ENCODE measurements at places on chromosomes 12 and 14.
A peak's percentile ranks its signal among the peaks of the same experiment; 100 is the strongest.

DNA sequence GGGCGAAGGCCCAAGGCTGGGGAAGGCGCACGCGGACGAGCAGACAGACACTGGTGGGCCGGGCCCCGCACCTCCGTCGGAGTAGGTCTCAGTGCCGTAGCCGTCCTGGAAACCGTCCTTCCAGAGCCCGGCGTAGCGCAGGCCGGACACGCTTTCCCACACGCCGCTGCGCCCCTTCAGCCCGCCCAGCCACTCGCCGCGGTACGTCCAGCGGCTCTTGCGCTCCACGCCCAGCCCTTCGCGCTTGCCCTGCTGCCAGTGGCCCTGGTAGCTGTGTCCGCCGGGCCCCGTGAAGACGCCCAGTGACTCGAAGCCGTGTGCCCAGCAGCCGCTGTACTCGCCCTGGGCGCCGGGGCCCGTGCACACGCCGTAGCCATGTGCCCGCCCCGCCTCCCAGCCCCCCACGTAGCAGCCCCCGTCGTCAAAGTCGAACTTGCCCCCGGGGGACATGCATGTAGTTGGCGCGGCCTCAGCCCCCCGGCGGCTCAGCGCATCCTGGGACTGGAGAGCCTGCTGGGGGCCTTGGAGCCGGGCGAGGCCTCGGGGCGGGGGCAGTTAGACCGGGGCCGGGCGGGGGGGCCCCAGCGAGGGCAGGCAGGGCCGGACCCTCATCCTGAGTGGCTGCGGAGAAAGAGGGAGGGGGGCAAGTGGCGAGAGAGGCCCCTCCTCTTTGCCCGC lies 1.4 kb downstream of the JPH4 start:
- no peak for DNase-seq

GRCh38 chr12:116368196-116369194 lies 91.0 kb upstream of the MED13L start:
- DNase-seq, result no peak

GRCh38 chr14:102905116-102906108 lies 17.1 kb upstream of the AMN start:
- no peak for DNase-seq

GRCh38 chr12:109952160-109952858 lies 43.9 kb downstream of the GIT2 start:
- no peak for DNase-seq

- DNase-seq, result no peak
Measured at GRCh38 chr14:71478542-71478941, 453.7 kb upstream of the RGS6 start.

- DNase-seq, result peak; percentile 58
Measured at GRCh38 chr12:120468821-120469449, 613 bp downstream of the SRSF9 start.

- no peak for DNase-seq
Measured at GRCh38 chr12:2904260-2904659, 13.6 kb downstream of the TULP3 start.

- DNase-seq, result no peak
Measured at GRCh38 chr14:61492474-61492873, 171.1 kb downstream of the PRKCH start.

DNA sequence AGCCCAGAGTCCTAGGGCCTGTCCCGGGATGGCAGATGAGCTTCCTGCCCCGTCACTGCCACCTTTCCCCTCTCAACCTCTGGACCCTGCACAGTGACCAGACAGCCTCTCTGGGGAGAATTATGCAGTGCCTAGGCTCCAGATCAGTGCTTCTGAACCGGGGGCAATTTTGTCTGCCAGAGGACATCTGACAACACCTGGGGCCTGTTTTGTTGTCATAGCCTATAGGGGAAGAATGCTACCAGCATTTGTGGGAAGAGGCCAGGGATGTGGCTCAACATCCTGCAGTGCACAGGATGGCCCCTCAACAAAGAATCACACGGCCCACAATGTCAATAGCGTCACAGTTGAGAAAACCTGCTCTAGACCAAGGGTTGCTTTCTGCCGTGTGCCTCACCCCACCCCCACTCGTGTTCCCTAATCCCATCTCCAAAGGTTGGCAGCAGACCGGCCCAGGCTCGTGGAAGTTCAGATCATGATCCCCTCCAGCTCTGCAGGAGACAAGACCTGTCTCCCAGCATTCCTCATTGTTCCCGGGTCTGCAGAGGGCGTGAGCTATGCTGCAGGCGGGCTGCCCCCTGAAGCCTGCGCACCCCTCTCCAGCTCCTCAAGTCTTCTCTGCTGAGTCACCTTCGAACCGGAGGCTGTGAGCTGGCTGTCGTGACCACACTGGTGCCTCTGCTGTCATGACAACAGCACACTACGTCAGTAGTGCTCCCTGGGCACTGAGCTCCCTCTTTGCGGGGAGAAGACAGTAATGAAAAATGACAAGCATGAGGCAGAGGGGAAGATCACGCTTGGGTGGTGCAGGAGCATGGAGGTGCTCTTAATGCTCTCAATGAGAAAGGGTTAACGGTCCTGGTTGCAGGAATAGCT lies 2.0 kb upstream of the GAPDH start:
- peak; percentile 94 for DNase-seq

- DNase-seq, result no peak
Measured at GRCh38 chr14:31954991-31955390, 122.1 kb upstream of the ARHGAP5 start.

DNA sequence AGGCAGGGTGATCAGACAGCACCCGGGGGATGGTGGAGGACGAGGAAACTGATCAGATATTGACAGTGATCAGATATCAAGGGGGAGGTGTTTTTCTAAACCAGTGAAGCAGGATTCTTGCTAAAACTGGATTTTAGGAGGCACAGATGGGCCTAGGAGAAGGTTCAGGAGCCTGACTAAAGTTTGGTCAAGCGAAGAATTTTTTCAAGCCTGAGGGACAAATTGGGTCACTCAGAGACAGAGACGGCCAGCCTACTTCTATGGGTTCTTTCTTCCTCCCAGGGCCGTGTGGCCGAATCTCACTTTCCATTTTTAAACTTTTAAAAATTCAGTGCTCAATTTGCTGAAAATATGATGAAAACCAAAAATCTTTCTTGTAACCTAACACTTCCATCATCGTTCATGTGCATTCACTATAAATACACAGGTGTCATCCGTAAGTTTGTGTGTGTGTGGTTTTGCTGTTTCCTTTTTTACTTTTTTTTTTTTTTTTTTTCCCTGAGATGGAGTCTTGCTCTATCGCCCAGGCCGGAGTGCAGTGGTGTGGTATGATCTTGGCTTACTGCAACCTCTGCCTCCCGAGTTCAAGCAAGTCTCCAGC lies 68.5 kb downstream of the RIN3 start:
- no peak for DNase-seq

DNA sequence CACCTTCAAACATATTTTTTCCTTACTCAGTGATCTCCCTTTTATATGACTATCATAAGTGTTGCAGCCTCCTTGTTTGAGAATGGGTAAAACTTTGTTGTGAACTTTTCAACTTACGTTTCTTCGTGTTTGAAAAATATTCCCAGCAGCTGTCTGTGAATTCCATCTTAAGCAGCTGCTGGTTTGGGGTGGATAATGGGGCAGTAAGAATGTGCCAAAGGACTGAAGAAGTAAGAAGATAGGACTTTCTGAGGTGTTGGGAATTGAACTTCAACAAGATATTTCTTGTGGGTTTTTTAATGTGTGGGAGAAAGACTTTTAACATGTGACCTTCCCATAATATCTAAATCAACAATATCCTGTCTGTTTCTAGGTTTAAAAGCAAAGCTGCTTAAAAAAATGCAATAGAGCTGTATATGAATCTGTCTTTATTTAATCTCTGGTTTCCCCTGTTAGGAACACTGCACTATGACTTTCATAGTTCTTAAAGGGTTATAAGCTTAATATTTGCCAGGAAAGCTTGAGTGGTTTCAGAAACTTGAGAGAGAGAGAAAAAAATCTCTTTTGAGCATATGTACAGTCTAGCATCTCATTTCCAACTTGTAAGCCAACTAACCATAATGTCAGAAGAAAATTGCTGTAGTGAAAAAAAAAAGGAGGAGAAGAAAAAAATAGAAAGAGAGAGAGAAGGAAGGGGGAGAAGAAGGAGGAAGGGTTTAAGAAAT lies 1659.2 kb upstream of the FLRT2 start:
- DNase-seq, result no peak

DNA sequence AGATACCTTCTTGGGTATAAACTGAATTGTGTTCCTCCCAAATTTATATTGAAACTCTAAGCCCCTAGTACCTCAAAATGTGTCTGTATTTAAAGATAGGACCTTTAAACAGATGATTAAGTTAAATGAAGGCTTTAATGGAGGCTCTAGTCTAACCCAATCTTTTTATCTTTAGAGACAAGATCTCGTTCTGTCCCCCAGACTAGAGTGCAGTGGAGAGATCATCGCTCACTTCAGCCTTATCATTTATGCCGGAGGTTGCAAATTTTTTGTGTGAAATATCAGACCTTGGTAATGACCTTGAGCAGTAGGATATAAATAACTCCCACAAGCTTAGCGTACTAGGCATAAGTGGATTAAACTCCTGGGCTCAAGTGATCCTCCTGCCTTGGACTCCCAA lies 81.8 kb downstream of the C14orf132 start:
- no peak for DNase-seq

- DNase-seq, result no peak
Measured at GRCh38 chr12:117547209-117547608, 185.8 kb upstream of the NOS1 start.

DNA sequence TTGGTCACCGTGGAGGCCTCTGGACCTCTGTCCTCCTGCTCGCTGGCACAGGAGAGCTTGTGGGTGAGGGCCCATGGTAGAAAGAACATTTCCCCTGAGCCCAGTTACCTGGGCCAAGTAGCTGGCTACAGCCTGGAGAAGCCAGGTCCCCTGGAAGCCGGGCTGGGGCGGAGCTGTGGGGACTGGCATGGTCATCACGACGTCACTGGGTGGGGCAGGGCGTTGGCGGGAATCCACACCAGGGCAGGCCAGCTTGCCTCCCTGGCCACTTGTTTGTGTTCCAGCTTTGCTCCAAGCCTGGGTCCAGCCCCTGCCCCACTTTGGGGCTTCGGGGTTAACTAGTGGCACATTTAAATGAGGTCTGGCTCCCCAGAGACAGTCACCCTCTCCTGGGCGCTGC lies 35.0 kb upstream of the SLC24A4 start:
- peak; percentile 9 for DNase-seq

DNA sequence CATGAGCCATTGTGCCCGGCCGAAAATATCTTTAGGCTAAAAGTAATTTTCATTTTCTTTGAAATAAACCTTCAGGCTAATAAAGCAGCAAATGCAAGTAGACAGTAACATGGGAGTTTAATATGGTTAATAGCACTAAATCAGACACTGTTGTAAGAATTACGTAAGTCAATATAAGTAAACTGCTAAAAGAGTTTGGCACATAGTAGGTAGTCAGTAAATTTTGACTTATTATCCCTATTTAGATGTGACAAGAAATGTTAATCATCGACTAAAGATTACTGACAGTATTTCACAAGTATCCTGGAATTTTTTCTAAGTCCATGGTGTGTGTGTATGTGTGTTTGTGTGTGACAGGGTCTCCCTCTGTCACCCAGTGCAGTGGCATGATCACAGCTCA lies 3.9 kb downstream of the PPP4R3A start:
- DNase-seq, result no peak

DNA sequence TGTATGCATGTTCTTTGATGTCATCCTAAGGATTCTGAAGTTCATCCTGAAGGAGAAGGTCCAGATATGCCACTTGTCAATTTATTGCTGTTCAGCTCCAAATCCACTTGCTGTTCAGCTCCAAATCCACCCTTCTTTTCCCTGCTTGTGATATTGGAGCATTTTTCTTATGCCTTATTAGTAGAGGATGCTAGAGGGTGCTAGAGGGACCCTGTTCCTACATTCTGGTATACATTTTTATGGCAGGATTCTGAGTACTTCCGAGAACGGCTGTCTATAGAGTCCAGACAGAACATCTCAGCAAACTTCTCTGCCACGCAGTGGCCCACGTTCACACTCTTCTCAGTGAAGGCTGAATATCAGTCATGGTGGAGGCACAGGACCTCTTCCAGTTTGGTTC lies 406.7 kb downstream of the NOVA1 start:
- no peak for DNase-seq

DNA sequence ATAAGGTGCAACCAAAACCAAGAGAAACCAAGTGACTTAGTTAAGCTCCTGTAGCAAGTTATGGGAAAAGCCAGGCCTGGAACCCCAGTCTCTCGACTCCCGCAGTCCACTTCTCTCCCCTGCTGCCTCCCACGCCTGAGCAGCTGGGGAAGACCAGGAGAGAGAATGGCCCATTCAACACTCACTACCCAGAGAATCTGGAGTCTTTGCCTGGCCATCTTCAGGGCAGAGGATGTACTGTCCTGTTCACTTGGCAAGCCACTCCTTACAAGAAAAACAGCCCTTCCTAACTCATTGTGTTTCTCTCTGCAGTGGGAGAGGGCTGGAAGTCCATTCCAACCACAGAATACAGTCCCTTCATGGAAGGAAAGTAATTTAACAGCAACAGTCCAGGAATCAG lies 1.8 kb downstream of the PITPNM2 start:
- DNase-seq, result no peak

- DNase-seq, result no peak
Measured at GRCh38 chr14:39607978-39608377, 175.7 kb upstream of the FBXO33 start.

GRCh38 chr14:61837336-61838229 lies 75.4 kb downstream of the SNAPC1 start:
- DNase-seq, result peak; percentile 85

DNA sequence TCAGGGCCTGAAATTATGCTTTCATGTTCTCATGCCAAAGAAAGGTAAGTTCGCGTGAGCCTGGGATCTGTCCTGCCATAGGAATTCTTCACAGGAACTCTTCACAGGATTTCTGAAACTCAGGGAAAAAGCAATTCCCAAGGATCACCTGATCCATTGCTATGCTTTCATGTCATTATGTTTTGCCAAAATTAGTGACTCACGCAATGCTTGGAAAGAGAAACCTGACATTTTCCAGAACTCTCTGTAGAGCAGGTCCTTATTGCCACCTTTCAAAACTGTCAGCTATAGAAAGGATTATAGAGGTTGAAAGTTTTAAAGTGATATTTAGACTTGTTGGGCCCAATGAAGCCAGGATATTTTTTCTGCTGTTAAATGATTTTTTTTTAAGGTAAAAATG lies 6.3 kb upstream of the KCNJ8 start:
- no peak for DNase-seq

GRCh38 chr12:19209661-19210060 lies 80.1 kb downstream of the PLEKHA5 start:
- DNase-seq, result no peak

DNA sequence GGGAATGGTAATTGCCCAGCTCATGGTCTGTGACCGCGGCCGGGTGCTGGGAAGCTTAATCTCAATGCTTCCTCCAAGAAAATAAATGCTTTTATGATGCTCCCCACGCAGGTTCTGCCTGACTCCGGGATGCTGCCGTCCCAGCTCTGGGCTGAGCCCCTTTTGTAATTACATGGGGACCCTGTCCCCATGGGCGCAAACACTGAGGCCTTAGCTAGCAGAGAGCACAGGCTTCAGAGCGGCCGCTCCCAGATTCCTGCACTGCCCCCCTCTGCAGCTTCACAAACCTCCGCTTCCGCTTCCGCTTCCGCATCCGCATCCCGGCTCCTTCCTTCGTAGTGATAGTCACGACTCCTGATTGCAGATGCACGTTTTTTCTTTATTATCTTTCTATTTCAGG lies 129.5 kb downstream of the KIF26A start:
- no peak for DNase-seq

All from erythroblast (primary cell).